ENCODE measurements at places on chromosomes 2 and 18. TPM values are rescaled to one million over a fixed set of nuclear protein-coding genes. Genes with fewer than 3 reads are reported as not detected.

DNA sequence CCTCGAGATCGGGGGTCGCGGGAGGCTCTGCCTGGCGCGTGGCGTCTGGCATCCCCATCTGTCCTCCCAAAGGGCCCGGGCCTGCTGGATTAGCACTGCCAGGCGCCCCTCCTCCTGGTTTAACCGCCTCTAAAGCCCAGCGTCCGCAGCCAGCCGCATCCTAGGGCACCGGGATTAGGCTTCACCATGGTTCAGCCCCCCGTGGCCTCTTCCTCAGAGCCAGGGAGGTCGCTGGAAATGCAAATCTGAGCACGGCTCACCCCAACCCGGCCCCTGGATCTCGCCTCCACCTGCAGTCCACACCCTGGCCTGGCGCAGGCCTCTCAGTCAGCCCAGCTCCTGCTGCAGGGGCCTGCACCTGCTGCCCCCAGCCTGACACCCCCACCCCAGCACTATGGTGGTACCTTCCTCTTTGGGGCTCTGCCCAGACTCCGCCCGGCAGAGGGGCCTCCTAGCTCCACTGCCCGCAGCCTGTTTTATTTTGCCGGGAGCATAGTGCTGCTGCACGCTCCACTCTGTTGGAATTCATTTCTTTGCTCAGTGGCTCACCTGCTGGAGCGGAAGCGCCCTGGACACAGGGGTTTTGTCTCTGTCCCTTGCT lies 13.2 kb downstream of the PRELID3A start:
- DNase-seq = peak; percentile 60

The TRIM43 gene
- total RNA-seq = not detected

- no peak for DNase-seq
These were observed 49.7 kb upstream of the NFE2L2 start for GRCh38 chr2:177314194-177314593.

DNA sequence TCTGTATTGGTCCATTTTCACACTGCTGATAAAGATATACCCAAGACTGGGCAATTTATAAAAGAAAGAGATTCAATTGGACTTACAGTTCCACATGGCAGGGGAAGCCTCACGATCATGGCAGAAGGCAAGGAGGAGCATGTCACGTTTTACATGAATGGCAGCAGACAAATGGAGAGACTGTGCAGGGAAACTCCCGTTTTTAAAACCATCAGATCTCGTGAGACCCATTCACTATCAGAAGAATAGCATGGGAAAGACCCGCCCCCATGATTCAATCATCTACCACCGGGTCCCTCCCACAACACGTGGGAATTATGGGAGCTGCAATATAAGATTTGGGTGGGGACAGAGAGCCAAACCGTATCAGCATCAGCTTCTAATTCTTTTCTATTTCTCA lies 217.0 kb downstream of the ANAPC1 start:
- DNase-seq = no peak

DNA sequence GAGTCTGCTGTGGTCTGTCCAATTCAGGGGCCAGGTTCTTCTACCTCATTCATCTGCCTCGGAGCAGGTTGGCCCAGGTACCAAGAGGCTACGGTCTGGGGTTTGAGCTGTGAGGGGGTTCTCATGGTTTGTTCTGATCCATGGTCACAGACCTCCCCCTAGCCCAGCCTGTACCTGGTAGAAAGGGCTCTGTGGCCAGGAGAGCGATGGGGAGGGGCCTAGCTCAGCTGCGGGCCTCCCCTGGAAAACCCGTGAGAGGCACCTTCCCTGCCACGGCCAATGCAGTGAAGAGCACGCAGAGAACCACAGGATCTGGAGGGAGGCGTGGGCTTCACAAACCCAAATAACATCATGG lies 19.6 kb upstream of the ALLC start:
- DNase-seq = peak; percentile 11

GRCh38 chr2:207251573-207252192 lies 85.9 kb upstream of the KLF7 start:
- DNase-seq = no peak

- no peak for DNase-seq
These were observed 8.2 kb downstream of the FBXO11 start for GRCh38 chr2:47897883-47898731.

DNA sequence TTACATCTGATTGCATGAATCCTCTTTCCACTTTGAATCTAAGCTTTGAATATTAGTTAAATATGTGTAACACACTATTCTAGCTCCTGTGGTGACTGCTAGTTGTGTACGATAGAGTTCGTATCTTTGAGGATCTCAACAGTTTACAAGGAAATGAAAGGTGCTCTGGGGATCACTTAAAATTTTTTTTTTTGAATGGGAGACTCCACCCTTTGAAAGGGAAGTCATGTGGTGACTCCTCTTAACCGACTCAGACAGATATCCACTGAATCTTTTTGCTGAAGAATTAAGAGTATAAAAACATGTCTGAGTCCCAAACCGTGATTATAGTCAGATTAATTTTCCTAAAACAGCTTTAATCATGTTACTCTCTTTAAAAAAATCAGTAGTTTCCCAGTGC lies 4.0 kb downstream of the CLIP4 start:
- no peak for DNase-seq

- peak; percentile 64 for DNase-seq
These were observed 128.5 kb upstream of the RAB12 start for GRCh38 chr18:8480506-8481328.

The ZBTB14 gene
- 10.2 TPM for total RNA-seq

GRCh38 chr18:41532344-41533086 lies 422.5 kb upstream of the PIK3C3 start:
- DNase-seq = no peak

DNA sequence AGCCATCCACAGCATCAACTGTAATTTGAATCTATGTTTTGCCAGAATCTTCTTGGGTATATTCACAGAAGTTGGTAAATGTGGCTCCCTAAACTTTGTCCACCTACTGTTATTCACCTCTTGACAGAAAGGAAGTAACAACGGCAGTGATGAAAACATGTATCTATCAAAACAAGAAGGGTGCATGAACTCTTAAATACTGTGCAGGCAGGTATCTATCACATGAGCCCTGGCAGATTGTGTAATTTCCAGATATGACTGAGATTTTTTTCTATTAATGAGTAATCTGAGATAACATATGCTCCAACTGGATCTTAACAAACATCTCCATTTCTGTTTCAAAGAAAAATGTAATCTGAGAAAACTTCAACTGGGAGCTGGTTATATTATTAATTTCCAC lies 36.6 kb downstream of the SFT2D3 start:
- DNase-seq = no peak

DNA sequence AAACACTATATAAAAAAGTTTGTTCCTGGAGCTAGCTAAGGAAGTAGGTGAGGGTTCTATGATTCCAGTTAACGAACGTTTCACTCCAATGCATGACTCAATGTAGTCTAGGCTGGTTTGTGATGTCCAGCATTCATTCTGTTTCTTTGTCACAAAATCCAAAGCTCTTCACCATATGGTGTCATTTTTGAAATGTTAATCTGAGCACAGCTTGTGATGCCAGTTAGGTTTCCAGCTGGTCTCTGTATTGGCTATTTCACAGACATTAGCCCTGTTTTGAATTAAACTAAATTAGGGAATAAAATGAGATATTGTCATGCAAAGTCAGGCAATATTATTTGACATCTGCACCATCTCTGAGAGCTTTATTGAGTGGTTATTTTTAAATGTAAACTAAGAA lies 159.4 kb downstream of the RBM43 start:
- DNase-seq = no peak

DNA sequence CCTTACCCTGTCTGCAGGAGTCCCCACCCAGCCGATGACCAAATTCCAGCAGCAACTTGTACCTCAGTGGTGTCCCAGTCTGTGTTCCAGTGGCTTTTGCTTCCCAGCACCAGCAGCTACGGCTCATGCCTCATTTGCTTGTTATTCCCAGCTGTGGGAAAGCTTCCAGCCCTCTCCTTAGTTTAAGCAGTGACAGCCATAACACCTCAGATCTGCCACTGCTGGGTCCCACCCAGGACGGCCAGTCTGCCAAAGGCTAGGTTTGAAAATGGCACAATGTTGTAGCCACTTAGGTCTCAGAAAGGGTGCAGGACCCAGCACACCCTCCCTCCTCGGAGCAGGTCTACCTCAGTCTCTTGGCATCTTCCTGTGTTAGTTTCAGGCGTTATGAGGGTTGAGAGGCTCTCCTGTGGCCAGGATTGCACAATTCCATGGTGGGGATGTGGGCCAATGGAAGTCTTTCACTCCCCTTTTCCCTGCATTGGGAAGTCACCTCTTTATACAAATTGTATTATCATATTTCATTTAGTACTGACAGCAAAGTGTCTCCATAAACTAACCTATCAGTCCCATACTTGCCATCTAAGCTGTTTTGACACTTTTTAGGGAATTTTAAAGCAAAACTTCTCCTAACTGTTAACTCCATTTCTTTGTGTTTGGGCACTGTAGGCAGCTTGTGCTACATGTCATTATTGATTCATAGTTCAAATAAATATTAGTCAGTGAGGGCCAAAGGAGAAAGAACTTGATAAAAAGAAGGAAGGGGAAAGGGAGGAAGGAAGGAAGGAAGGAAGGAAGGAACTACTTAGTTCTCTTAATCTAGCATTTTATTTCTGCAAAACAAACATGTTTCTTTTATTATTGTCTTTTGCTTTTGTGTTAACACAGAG lies 62.9 kb upstream of the FAM110C start:
- DNase-seq = no peak

GRCh38 chr2:133054297-133054696 lies 384.3 kb upstream of the LYPD1 start:
- no peak for DNase-seq

DNA sequence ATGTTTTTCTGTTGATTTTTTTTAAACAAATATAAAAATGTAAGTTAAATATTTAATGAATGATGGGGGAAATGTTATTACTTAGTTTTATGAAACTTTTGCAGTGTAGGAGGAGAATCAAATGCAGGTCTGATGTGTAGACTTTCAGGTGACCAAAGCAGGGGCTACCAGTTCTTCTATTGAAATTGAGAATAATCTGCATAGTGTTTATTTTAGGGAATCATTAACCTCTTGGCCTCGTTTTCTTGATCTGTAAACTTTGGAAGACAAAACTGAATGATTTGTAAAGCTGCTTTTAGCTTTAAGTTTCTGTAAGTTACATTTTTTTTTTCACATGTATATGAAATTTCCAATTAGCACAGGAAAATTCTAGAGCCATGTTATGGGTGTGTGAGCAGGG lies 99.2 kb downstream of the R3HDM1 start:
- no peak for DNase-seq

GRCh38 chr2:233051241-233052149 lies 8.6 kb upstream of the INPP5D start:
- peak; percentile 91 for DNase-seq
